ENCODE measurements at places on chromosomes 7 and 10. TPM values are rescaled to one million over a fixed set of nuclear protein-coding genes. Genes with fewer than 3 reads are reported as not detected.

Gene WEE2
- polyA plus RNA-seq = not detected

Gene TMEM26
- 0.28 TPM for polyA plus RNA-seq

DNA sequence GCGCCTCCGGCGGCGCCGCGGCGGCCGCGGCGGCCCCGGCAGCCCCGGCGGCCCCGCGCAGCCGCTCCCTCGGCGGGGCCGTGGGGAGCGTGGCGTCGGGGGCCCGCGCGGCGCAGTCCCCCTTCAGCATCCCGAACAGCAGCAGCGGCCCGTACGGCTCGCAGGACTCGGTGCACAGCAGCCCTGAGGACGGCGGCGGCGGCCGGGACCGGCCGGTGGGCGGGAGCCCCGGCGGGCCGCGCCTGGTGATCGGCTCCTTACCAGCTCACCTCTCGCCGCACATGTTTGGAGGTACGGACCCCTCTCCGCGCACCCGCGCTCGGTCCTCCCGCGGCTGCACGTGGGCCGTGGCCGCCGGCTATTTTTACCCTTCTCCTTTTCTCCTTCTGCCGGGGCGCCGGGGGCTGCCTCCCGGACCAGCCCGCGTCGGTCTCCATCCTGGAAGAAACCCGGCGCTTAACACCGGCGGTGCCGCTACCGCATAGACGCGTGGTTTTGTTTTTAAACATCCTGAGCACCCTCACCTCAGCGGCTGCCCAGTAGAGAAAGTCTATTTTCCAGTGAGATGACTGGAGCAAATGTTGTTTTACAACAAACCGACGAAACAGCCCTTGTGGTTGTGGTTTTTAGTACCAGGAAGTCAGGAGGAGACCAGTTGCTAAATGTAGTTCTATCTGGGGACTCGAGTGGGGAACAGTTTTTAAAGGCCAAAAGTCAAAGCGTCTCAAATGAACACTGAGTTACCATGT is 1.3 kb downstream of the ZNRF2 start:
- no peaks in the 10 kb centered on the region for H3K4me1 ChIP-seq
- no peaks in the 10 kb centered on the region for H3K27me3 ChIP-seq
- peak overlapping the region; percentile 77 for H3K4me3 ChIP-seq
- H3K36me3 ChIP-seq = no peaks in the 10 kb centered on the region
- DNase-seq = peak; percentile 65
- H3K27ac ChIP-seq = peak overlapping the region; percentile 68

DNA sequence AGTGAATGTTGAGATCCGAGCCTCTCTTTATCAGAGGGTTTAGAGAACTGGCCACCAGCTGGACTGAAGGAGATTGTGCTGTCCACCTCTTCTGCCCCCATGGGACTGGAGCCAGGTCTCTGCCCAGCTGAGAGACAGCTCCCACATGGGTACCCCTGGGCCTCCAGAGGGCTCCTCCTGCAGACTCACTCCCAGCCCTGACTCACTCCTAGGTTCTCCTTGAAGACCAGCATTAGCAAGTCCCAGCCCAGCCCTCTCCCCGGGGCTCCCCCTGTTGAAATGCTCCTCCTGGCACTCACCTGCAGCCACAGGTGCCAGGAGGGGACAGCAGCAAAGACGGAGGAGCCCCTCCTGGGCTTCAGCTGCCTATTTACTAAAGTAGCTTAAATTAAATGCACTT is 126.9 kb downstream of the CXCL12 start:
- no peak for DNase-seq
- H3K27ac ChIP-seq = no peak overlapping the region
- H3K4me1 ChIP-seq = peaks cover 6% of the 10 kb centered on the region
- H3K4me3 ChIP-seq = no peak overlapping the region

GRCh38 chr10:15821046-15821683 is 39.1 kb downstream of the MINDY3 start:
- H3K27me3 ChIP-seq = no peaks in the 10 kb centered on the region
- no peaks in the 10 kb centered on the region for H3K4me1 ChIP-seq
- H3K27ac ChIP-seq = no peak overlapping the region
- H3K4me3 ChIP-seq = no peak overlapping the region

Data from fibroblast of lung (primary cell).